ENCODE measurements at places on chromosomes 3 and 15.
A peak's percentile ranks its signal among the peaks of the same experiment; 100 is the strongest.

GRCh38 chr15:27059610-27060202 lies 88.7 kb downstream of the GABRG3 start:
- peak; percentile 76 for DNase-seq
- H3K27me3 ChIP-seq = no peaks in the 10 kb centered on the region
- H3K4me1 ChIP-seq = no peaks in the 10 kb centered on the region
- H3K4me3 ChIP-seq = no peak overlapping the region
- H3K36me3 ChIP-seq = no peaks in the 10 kb centered on the region

- DNase-seq = no peak
- H3K4me1 ChIP-seq = no peaks in the 10 kb centered on the region
- no peaks in the 10 kb centered on the region for H3K27me3 ChIP-seq
- no peaks in the 10 kb centered on the region for H3K36me3 ChIP-seq
- H3K4me3 ChIP-seq = no peak overlapping the region
These were observed 105.2 kb downstream of the CHCHD4 start for GRCh38 chr3:14019459-14019858.

- no peak overlapping the region for H3K4me3 ChIP-seq
- DNase-seq = no peak
- no peaks in the 10 kb centered on the region for H3K27me3 ChIP-seq
- H3K4me1 ChIP-seq = peaks cover 15% of the 10 kb centered on the region
These were observed 29.0 kb downstream of the AMOTL2 start for GRCh38 chr3:134345202-134345601.

DNA sequence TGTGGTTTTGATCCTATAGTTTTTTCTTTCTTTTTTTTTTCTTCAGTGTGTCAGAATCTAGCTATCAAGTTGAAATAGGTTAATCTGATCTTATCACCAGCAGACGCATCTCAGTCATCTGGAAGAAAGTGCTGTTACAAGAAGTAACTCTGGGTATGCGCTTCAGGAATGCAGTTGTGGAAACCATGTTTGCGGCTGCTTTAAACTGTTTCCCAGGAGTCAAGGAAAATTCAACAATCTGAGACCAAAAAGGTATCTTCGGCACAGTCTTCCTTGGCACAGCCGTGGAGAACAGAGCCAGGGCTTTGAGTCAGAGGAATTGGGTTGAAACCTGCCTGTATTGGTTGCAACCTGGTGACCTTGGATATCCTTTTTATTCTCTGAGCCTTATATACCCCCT lies 59.9 kb downstream of the CD47 start:
- H3K4me3 ChIP-seq = no peak overlapping the region
- no peaks in the 10 kb centered on the region for H3K4me1 ChIP-seq
- H3K27ac ChIP-seq = no peak overlapping the region
- H3K27me3 ChIP-seq = no peaks in the 10 kb centered on the region
- no peak for DNase-seq
